CD4-positive, alpha-beta T cell treated with Interleukin-2 at 100 ng/mL for 4 hours (primary cell): ENCODE measurements at places on chromosomes 11 and 22.

DNA sequence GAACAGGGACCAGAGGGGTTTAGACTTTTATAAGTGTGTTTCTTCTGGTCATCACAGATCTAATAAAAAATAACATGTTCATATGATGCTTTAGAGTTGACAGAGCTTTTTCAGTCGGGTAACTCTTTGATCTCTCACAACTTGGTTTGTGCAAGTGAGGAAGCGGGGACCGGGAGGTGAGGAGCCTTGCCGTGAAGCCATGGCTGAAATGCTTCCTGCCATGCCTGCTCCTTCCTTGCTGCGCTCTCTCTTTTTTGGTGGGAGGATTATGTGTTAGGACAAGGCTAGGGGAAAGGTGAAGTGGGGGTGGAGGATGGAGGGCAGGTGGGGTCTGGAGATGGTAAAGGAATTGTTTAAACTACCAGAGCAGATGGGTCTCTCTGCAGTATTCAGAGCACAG is 23.8 kb downstream of the TEAD1 start:
- DNase-seq: no peak

GRCh38 chr11:130765406-130765805 is 150.9 kb downstream of the SNX19 start:
- DNase-seq: no peak

DNA sequence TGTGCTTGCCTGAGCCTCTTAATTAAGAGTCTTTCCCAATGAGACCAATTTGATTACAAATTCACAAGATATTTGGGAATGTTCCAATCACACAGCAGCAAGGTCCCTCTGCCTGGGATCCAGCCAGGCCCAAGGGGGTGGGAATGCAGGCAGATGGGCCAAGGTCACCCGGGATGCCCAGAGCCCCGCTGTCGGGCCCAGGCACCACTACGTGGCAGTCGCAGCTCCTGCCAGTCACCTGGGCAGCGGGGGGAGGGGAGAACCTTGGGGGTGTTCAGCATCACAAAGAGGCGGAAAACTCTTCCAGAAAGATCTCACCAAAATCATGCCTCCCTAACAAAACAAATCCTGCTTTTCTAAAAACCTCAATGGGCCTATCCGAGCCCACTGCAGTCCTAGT is 30.9 kb downstream of the PPM1F start:
- no peak for DNase-seq

GRCh38 chr11:15150507-15150906 is 35.8 kb downstream of the INSC start:
- DNase-seq: no peak

- DNase-seq: peak; percentile 18
These were observed 6.0 kb upstream of the OR5B21 start for GRCh38 chr11:58513747-58514367.
